ENCODE measurements at places on chromosomes 7 and 10. TPM values are rescaled to one million over a fixed set of nuclear protein-coding genes. Genes with fewer than 3 reads are reported as not detected.

Gene WEE2
- 0.09 TPM for polyA plus RNA-seq

Gene DDIT4
- polyA plus RNA-seq, result 65.6 TPM

Gene RP9
- 25.5 TPM for polyA plus RNA-seq

Gene FAM13C
- 27.4 TPM for polyA plus RNA-seq

Gene PAPOLB
- 0.05 TPM for polyA plus RNA-seq

Gene SPDYE16
- 2.7 TPM for polyA plus RNA-seq

Gene HTR5A
- not detected for polyA plus RNA-seq

Gene GRID2IP
- 0.10 TPM for polyA plus RNA-seq

Gene ASB10
- polyA plus RNA-seq, result 6.2 TPM

GRCh38 chr7:17142831-17143541 lies 155.5 kb upstream of the AHR start:
- no peak for DNase-seq

GRCh38 chr7:12256090-12256489 lies 45.0 kb downstream of the TMEM106B start:
- DNase-seq, result no peak

DNA sequence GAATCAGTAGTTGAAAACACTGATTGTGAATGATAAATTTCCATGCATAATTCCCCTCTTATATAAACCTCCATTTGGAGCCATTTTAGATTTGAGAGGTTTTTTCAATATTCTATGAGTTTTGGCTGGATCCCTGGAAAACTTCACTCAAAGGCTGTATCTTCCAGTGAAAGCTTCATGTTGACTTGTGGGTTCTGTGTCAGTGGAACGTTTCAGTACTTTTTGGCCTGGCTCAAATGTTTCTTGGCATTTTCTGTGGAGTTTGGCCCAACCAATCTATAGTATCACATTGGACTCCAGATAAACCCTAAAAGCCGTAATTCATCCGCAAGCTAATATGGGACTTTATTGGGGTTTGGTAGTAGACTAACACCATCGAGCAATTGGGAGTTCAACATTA lies 172.6 kb upstream of the PRPS1L1 start:
- no peak for DNase-seq

- no peak for DNase-seq
These were observed at the start of gene INA for GRCh38 chr10:103276896-103277712. INA (plus strand) TSS chr10:103277138; CDS start chr10:103277212, 74 bp downstream.

DNA sequence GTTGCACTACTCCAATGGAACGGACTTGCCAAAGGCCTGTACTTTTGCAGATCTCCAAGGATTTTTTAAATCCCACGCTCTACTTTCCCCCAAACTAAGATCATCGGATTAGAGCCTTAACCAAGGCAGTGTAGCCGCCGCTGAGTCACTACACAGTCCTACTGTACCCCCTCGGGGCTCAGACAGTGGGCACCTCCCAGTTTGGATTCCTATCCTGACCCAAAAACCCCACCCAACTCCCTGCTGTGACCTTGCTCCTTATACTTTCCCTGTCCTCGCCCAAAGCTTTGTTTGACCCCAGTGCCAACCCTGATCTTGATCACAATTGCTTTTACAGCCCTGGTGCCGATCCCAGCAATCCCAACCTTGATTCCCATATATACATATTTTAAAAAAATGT lies 17.5 kb upstream of the PLAU start:
- DNase-seq, result no peak

- no peak for DNase-seq
These were observed 48.8 kb upstream of the CARD11 start for GRCh38 chr7:3092468-3092867.

DNA sequence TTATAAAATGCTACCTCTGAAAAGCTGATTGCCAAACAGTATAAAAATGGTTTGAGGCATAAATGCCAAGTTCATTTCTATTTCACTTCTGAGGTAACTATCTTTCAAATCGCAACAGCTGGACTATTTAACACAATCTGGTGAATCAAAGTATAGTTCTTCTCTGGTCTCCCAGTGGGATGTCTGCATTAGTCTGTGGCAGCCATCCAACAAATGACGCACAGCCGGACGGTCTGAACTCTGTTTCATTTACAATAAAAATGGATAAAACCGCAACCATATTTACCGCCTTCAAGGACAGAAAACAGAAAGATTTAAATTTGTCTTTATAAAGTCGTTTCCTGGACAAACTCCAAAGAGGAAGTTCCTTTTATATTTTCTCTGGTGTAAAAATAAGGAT lies 41.9 kb downstream of the ENO4 start:
- peak; percentile 51 for DNase-seq

DNA sequence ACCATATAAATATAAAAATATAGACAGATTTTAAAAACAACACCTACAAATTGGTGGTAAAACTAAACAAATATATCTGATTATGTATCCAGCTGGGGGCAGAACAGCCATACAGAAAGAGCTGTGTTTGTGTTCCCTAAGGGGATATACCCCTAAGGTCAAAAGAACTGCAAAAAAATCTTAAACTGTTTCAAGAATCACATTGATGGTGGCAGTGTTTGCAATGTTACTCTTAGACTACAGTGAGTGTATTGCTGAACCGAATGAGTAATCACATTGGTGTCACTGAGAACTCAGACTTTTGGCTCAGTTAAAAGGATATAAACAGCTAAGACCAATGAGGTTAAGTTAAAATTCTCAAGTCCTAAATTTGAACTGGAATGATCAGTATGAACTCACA lies 27.1 kb upstream of the PTPRN2 start:
- DNase-seq, result no peak

- no peak for DNase-seq
These were observed 42.8 kb upstream of the FIGNL1 start for GRCh38 chr7:50492770-50493519.

DNA sequence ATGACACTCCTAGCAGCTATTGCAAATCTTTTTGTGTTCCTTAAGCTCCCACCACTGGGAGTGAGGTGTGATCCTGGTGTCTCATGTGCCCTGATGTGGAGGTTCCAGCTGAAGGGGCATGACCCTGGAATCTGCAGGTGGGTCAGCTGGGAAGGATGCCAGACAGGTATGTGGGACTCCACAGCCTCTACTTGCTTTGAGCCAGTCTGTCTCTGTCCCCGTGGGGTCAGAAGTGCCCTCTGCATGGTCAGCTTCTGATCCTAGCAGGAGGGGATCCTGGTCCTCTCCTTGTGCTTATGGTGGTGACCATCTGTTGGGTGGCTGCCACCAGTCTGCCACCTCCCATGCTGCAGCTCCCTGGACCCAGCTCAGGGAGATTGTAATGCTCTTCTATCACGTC lies 51.1 kb upstream of the COMTD1 start:
- no peak for DNase-seq

- no peak for DNase-seq
These were observed 333.3 kb upstream of the TMEM229A start for GRCh38 chr7:124366118-124366517.

GRCh38 chr10:124961248-124961570 lies 19.3 kb downstream of the ZRANB1 start:
- no peak for DNase-seq

- no peak for DNase-seq
These were observed 368.9 kb downstream of the PLXDC2 start for GRCh38 chr10:20185116-20185515.

- no peak for DNase-seq
These were observed 1.9 kb downstream of the TMEM229A start for GRCh38 chr7:124030964-124031363.

- DNase-seq, result peak; percentile 6
These were observed 165.6 kb downstream of the TPK1 start for GRCh38 chr7:144670218-144670617.

GRCh38 chr7:100130608-100131453 lies 4.1 kb downstream of the MBLAC1 start:
- DNase-seq, result no peak
